Activated CD4-positive, alpha-beta T cell treated with anti-CD3 and anti-CD28 coated beads for 48 hours (primary cell): ENCODE measurements at places on chromosomes 16 and 17.

DNA sequence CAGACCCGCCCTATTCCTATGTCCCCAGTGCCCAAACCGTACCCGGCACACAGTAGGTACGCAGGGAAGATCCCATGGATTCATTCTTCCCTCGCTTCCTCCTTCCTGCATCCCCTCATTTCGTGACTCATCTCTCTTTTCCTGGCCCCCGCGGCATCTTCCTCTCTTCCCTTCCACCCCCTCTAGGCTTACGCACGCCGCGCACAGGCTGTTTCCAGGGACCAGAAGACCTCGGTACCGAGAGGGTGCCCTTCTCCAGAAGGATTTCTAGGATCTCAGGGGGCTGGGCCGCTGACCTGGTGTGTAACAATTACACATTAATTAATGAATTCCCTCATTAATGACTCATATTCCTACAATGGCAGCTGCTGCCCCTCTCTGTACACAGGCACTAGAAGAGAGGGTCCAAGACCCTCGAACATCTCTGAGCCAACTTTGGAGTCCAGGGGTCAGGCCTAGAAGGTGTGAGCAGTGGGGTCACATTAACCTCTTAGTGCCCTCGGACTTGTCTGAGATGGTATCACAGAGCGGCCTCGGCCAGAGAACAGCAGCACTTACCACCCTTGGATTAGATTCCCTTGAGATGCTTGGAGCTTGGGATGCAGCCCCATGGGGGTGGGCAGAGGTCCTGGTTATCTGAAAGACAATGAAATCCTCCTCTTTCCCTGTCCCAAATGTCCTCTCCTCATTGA lies 16.8 kb upstream of the PLLP start:
- no peak for DNase-seq

DNA sequence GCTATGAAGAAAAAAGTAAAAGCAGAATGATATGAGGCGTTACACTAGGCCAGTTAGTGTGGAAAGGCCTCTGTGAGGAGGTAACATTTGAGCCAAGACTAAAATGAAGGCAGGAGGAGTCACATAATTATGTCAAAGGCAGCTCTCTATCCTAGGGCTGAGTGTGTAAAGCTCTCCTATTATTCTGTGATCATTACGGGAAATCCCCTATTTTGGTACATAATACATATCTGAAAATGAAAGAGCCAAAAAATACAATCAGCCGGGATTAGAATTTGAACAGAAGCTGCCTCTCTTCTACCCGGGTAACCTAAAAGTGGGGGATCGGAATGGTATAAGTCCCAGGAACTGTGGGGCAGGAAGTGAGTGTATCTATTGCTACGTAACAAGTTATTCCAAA lies 27.1 kb downstream of the HEATR3 start:
- DNase-seq, result no peak

GRCh38 chr17:64418506-64419339 lies 28.1 kb upstream of the PECAM1 start:
- DNase-seq, result no peak

- DNase-seq, result no peak
Observed at GRCh38 chr17:66531851-66532295, 229.5 kb downstream of the PRKCA start.

- peak; percentile 28 for DNase-seq
Observed at GRCh38 chr17:17774009-17774881, 62.5 kb downstream of the SREBF1 start.

- DNase-seq, result no peak
Observed at GRCh38 chr16:831571-832413, 31.3 kb upstream of the GNG13 start.

- DNase-seq, result no peak
Observed at GRCh38 chr17:62014526-62014925, 50.6 kb downstream of the MED13 start.

GRCh38 chr17:63426041-63426916 lies 19.8 kb downstream of the CYB561 start:
- DNase-seq, result no peak

DNA sequence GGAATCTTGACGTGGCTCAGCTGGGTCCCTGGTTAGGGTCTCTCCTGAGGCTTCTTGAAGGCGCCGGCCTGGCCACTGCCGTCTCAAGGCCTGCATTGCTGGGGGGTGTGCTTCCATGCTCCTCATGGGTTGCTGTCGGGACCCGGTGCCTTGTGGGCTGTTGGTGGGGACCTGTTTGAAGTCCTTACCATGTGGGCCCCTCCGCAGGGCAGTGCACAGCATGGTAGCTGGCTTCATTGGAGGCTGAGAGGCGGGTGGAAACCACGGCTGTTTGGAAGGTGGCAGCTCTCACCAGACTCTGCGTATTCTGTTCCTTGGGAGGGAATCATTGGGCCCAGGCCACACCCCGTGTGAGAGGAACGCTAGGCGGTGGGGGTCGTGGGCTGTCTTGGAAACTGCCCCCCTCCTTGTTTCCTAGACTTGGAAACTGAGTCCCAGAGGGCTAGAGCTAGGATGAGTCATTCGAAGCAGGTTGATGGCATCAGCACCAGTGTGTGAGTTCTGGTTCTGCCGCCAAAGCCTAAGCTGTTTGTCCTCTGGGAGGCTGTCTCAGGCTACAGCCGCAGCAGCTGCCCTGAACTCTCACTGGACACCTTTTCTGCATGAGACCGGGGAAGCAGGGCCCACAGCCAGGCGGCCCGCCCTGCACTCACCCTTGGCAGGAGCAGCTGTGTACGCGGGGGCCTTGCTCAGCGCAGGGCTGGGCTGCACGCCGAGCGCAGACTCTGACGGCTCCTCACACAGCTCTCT lies 35.2 kb downstream of the ZNF750 start:
- no peak for DNase-seq

DNA sequence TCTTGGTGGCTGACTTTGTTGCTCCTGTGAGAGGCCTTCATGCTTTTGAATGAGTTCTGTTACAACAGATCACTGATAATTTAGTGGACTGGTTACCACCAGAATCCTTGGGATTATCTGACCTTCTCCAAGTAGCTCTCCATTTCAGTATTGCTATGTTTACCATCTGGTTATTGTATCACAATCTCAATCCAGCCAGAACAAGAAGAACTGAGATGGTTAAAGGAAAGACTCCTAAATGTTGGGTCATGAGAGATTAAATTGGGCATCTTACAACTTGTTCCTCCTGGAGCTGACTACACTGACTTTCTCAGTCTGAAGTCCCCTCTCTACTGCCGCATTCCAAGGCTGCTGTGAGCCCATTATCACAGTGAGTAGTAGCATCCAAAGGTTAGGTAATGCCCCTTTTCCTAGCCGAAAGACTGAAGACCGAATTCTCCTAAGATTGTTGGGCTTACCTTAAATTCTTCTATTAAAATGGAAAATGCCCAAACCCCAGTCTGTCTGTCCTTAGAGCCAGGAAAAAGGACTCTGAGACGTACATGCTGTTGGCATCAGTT lies 181.7 kb upstream of the TBX2 start:
- no peak for DNase-seq

DNA sequence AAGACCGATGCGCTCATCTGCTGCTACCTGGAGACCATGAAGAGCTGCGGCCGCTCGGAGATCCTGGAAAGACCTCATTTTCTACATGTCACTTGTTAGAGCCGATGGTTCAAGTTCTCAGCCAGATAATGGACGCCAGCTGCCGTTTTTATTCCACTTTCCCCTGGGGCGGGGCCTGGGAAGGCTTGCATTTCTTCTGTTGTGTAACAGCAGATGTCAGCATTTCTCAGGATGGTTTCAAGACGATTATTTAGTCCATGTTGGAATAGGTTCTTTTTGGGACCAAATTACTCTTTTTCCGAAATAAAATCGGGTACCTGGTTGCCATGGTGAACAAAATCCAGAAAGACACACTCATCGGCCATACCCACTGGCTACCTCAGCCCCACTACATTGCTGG lies 1418.3 kb downstream of the CDH11 start:
- no peak for DNase-seq

GRCh38 chr17:41818024-41818423 lies 5.2 kb downstream of the FKBP10 start:
- DNase-seq, result no peak

- DNase-seq, result peak; percentile 86
Observed at GRCh38 chr16:11224096-11224893, 31.7 kb downstream of the SOCS1 start.
